Activated naive CD4-positive, alpha-beta T cell (primary cell): ENCODE measurements at places on chromosomes 16 and 17.

DNA sequence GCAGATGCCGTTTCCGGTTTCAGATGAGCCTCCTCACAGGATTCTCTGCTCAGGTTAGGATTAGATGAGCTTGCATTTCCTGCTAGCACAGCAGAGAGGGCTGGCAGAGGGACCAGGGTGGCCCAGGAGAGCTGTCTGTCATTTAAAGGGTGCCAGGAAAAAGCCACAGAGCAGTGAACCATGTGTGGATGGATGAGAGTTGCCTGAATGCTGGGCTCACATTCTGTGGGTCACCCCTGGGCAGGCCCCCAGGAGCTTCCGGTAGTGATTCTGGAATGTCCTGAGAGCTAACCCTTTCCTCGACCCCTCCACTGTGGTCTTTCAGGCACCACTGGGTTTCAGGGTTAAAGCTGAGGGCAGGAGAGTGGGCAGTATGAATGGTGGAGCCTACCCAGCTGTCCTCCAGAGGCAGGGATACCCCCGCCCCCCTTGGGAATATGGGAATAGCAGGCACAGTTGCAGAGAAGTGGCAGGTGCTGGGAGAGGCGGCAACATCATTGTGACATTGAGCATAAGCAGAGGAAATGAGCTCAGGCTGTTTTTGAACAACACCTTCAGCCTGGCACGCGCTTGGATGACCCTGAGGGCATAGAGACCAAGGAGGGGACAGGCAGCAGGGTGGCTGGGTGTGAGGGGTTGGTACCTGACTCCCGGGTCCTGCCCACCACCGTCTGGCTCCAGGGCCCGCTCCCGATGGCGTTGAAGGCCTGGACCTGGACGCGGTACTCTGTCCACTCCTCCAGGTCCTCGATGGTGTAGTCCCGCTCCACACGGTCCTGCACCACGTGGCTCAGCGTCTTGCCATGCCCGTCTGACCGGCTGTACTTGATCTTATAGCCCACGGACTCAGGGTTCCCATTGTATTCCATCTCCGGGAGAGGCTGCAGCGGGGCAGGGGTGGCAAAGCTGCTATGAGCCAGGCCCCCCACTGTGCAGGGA lies 83.0 kb upstream of the CDC42EP4 start:
- no peak for DNase-seq

- DNase-seq = no peak
Observed at GRCh38 chr17:16999931-17000625, 28.2 kb upstream of the TNFRSF13B start.

- DNase-seq = no peak
Observed at GRCh38 chr16:67151431-67152097, 766 bp upstream of the B3GNT9 start.

- DNase-seq = no peak
Observed at GRCh38 chr17:1627182-1627981, 1.3 kb downstream of the SLC43A2 start.

- DNase-seq = no peak
Observed at GRCh38 chr16:68086336-68086841, 1.2 kb downstream of the NFATC3 start.

DNA sequence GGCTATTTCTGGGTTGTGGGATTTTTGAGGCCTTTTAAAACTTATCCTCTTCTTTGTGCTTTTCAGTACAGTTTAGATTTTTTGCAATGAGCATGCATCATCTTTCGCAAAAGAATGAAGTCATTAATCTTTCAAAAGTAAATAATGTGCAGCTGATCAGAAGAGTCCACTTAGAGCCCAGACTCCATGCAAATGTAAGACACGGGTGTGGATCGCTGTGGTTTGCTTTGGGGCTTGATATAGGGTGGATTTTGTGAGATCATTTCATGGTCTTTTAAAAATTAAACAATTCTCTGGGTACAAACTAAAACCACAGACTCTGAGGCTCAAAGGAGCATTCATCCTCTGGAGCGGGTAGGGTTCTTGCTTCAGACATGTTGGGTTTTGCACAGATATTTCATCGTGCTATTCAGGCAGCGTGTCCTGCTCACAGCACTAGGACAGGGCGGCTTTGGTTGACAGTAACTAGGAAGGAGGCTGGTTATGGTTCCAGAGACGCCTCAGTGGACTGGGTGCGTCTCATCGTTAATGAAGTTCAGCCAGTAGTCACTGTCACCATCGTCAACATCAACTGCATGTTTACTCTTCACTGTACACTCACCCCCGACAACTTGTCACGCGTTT lies 129.4 kb upstream of the PLCG2 start:
- DNase-seq = no peak

DNA sequence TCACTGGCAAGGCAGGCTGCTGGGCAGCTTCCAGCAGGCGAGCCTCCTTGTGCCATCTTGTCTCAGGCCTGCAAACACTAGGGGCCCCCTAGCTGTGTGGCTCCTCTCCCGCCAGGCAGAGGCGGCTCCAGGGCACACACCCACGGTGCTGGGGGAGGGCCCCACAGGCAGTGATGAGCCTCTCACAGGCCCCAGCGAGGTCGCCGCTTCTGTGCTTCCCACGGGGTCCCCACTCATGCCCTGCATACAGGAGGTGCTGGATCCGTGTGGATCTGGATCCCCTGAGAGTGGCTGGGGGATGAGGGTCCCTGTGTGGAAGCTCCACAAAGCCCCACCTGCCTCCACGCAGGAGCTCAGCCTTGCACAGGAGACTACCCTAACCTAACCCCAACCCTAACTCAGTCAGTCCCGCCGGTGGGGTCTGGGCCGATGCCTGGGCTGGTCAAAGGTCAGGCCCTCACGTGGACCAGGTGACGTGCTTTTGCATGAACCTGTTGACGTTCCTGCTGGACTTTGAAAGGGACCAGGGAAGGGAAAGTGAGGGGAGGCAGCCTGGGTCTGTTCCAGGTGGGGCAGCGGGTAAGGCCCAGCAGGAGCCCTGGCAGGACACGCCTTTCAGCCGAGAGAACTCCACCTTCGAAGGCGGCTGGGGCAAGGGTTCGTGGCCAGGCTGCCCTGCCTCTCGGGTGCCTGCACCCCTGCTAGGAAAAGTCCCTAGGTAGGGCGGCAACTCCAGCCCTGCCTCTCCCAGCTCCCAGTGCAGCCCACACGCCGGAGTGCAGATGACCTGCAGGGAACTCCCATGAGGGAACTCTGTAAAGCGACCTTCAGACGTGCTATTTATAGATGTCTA lies 5.2 kb downstream of the SECTM1 start:
- no peak for DNase-seq

- no peak for DNase-seq
Observed at GRCh38 chr16:66972983-66973382, 11.9 kb downstream of the CES3 start.

DNA sequence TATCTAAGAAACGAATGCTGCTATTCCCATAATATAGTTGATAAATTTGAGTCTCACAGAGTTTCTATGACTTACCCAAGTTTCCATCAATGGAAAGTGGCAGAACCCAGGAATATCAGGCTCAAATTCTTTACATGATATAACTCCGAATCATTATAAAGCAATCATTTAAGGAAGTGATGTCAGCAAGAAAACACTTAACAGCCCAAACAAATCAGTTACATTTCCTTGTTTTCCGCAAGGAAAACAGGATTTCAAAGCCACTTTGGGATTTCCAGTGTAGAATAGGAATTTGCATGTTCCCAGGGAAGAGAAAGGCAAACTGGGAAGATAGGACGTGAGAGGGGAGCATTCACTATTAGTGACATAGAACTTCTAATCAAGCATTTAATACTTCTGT lies 311.4 kb upstream of the GOT2 start:
- DNase-seq = no peak

DNA sequence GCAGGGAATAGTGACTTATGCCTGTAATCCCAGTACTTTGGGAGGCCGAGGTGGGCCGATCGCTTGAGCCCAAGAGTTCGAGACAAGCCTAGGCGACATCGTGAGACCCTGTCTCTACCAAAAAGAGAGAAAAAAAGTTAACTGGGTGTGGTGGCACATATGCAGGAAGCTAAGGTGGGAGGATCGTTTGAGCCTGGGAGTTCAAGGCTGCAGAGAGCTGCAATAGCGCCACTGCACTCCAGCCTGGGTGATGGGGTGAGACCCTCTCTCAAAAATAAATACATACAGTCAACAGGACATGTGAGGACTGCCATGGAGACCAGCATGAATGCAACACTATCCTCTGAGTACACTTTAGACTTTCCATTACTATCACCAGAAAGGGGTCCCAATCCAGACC lies 15.4 kb upstream of the ST6GALNAC2 start:
- DNase-seq = no peak

GRCh38 chr17:62998665-62999393 lies 32.8 kb downstream of the TANC2 start:
- no peak for DNase-seq

DNA sequence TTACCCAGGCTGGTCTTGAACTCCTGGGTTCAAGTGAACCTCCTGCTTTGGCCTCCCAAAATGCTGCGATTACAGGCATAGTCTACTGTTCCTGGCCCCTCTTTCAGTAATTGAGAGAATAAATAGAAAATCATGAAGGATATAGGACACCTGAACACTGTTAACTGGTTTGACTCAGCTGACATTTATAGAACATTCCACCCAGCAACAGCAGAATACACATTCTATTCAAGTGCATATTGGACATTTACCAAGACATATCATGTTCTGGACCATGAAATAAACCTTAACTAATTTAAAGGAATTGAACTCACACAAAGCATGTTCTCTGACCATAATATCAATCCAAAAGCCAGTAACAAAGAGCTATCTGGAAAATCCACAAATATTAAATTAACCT lies 19.8 kb upstream of the BAIAP2 start:
- DNase-seq = no peak

GRCh38 chr17:78892520-78892919 lies 10.5 kb downstream of the CEP295NL start:
- DNase-seq = no peak

DNA sequence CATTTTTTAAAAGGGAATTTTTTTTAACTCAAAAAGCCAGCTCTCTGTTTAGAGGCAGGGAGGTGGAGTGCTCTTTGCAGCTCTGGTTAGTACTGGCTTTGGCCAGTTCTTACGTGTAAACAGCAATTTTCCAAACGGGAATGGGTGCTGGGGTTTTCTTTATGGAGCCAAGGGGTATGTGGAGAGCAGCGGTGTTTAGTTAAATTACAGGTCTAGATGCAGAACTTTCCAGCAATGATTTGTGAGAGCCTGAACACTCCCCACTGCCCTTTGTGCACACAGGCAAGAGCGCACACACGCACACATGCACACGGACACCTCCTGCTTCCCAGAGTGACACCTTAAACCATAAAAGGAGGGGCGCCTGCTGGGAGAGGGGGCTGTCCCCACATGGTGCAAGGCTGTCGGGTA lies 140.2 kb downstream of the MSI2 start:
- no peak for DNase-seq

DNA sequence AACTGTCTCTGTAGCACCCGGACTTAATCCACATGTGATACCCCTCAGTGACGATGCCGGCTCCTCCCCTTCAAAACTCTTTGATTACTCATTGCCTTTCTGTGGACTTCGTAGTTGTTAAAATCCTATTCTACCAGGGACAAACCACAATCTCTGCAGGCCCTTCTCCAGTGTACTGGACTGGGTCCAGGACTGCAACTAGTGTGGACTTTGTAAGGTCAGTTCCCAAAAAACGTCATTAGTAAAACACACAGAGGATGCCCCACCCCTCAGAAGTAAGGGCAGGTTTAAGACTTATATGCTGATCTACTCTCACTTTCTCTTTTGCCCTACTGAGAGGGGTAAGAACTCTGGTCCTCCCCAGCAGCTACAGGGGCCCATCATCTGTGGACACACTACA lies 10.5 kb upstream of the NUDT7 start:
- DNase-seq = no peak

DNA sequence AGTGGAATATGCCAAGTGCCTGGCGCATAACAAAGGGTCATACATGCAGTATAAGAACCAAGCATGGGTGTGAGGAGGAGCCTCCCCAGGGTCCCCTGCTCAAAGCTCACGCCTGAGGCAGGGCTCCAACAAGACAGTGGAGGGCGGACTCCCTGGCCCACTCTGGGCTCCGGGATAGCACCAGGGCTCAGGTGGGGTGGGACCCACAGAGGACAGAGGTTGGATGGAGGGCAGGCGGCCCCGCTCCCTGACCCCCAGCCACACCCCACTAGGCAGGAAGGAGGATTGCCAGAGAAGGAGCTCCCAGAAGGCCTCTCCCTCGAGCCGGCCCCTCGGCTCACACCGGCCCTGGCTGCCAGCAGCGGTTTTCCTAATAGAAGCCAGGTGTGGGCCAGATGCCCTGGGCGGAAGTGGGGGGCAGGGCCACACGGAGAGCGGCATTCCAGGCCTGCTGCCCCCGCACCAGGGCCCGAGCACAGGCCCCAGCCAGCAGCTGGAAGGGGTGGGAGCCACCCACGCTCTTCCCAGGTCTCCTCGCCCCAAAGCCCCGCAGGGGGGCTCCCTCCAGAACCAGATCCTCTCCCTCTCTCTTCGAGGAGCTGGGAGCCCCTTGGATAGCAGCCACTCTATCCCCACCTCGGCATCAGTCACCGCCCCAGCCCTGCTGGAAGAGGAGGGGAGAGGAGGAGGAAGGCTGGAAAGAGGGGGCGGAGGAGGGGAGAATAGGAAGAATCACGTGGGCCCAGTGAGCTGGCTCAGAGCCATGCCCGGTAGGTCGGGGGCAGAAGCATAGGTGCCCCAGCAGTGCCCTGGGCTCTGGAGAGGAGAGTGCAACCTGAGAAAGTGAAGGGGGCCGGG lies 21.0 kb downstream of the VASN start:
- no peak for DNase-seq

DNA sequence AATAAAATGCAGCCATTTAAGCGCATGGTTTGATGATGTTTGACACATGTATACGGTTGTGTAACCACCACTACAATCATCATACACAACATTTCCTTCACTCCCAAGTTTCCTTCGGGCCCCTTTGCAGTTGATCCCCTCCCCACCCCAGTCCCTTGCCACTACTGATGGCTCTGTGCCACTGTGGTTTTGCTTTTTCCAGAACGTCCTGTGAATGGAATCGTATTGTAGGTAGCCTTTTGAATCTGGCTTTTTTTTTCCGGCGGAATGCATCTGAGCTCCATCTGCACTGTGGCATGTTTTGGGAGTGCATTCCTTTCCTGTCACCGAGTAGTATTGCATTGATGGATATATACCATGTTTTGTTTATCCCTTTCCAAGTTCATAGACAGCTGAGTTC lies 15.1 kb upstream of the MAP2K3 start:
- no peak for DNase-seq

GRCh38 chr16:22327446-22327775 lies 30.2 kb downstream of the POLR3E start:
- no peak for DNase-seq

DNA sequence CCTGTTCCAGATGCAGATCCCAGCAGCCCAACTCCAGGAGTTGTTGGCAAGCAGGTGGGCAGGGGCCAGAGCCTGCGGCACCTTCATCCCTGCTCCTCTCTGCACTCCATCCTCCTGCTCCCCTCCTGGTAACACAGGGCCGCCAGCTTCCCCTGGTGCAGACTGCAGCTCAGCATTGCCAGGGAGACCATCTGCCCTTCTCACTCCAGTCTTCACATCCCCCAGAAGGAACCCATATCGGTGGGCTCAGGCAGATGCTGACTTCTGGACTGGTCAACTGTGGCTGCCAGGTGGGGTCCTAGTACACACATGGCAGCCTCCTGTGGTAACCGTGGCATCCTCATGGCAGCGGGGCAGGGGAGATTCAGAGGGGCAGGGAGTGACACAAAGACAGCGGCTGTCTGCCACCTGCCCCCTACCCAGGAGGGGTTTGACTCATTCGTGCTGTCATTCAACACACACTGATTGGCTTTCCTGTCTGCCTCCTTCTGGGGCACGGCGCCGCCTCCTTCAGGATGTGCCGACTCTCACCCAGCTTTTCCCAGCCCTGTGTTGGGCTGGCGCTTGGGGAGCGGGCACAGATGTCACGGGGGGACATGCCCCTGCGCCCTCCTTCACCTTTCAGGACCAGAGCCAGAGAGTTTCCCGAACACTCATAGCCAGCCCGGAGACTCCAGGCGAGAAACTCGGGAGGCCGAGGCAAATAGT lies 120.9 kb downstream of the CMIP start:
- no peak for DNase-seq
